ENCODE measurements at places on chromosomes 2 and 18. TPM values are rescaled to one million over a fixed set of nuclear protein-coding genes. Genes with fewer than 3 reads are reported as not detected.
A peak's percentile ranks its signal among the peaks of the same experiment; 100 is the strongest.

DNA sequence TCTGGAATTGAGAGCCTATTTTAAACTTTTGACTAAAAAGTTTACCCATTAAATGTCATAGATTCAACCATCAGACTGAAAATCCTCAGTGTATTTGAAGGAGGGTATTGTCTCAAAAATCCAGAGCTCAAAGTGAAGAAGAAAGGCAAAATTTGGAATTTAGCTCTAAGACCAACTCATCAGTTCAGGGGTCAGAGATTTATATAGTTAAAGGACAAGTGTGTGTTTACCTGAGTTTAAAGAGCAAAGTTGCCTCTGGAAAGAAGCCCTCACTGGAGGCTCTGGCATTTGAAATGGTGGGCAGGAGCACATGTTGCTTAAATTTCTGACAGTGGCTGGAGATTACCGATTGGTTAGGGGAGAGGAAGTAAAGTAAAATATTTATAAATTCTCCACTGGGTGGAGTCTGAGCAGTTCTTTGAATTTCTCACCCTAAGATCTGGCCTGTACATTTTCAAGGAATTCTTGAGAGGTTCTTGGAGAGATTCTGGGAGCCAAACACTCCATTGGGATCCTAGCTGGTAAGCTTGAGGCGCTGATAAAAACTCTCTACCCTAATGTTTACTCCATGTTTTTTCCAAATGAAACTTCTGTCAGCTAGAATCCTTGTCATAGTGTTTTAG is at the start of gene KYNU:
Gene KYNU (plus strand): TSS at position 449 of the 623 bp plus-strand sequence. CDS start 7,704 bp downstream, outside the sequence.
- no peak for DNase-seq

GRCh38 chr2:12440731-12441130 is 276.0 kb upstream of the TRIB2 start:
- DNase-seq: no peak

GRCh38 chr18:36469461-36469860 is 171.9 kb downstream of the FHOD3 start:
- no peak for DNase-seq

DNA sequence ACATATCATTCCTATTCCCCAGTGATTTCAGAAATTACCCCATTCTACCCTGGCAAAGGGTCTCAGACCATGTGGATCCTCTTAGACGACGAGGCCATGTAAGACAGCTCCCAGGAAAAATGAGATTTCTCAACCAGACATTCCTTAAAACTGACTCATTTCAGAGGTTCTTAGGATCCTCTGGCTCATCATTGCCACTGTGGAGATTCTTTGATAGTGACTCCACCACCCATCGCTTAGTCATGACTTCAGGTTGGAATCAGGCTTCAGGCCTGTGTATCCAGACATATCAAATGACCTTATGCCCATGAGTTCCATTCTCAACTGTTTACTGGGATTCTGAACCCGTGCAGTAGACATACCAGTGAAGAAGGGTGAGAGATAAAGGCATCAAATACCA is 245.6 kb upstream of the TCF4 start:
- no peak for DNase-seq

DNA sequence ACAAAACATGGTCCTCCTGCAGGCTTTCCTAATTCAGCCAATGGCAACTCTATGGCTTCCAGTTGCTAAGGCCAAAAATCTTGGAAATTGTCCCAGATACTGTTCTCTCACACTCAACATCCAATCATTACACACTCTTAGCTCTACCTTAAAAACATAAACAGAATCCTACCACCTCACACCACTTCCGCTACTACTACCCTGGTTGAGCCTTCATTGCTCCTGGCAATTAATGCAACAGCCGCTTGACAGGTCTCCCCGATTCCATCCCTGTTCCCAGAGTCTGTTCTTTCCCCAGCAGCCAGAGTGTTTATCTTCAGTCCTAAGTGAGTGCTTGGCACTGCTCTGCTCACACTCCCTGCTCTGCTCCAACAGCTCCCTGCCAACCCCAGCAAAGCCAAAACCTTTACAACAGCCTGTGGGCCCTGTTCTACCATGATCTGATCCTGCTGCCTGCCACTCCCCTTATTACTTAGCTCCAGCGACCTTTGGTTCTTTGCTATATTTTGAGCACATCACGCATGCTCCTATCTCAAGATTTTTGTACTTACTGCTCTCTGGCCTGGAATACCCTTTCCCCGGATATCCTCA is 67.5 kb upstream of the AMMECR1L start:
- DNase-seq: peak; percentile 73

DNA sequence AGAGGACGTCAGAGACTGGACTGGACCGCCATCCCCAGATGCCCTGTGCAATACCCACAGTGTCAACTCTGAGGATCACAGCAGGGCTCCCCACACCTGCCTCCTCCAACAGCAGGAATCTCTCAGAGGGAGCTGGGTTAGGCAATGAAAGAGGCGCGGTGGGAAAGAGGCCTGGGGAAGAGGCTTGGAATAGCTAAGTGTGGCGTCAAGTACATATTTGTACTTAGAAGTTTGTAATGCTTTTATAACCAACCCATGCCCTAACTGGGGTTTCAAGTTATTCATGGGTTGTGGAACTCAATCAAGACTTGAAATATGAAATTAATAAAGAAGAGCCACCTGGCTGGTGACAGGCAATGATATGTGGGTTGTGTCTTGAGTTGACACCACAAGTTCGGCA is 28.7 kb downstream of the CYP26B1 start:
- DNase-seq: no peak

DNA sequence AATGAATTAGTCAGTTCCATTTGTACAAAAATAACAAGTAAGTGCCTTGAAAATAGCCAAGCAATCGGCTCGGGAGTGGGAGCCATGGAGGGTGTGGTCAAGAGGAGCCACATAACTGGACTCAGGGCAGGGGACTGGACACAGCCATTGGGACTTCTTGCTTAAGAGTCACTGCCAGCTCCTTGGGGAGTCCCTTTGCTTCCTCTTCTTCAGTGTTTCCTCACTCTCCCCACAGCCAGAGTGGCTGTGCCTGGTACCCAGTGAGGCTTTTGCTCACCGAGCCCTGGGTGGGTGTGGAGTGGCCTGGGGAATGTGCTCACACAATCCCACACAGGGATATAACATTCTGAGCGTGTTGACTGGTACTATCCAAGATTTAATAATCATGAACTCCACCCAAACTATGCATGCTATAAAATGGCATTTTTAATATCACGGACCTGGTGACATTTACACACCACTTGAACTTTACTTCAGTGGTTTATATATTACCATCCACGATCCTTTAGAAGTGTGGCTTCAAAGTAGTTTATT is 94.6 kb downstream of the PTGR3 start:
- DNase-seq: no peak

DNA sequence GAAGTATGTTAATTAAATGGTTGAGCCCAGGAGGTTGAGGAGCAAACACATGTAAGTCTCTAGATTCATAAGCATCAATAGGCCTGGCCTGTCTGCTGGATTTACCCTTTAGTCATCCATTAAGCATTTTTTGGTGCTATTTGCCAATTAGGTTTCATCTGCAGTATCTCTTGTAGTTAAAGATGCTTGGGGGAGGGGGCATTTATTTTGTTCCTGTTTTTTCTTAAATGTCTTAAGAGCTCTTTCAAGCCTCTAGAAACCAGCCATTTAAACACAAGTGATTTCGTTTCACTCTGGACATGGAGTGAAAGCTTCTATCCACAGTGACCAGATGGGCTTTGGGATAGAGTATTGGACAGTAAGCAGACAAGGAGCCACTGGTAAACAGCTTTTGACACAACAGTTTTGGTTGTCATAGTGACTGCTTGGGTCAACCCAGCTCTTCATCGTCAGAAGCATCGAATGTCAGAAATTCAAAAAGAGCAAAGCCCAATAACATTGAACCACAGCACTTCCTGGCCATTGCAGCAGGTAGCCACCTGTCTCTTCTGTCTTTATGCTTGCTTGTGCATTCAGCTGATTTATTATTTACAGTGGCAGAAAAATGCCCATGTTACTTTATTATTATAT is 4.9 kb downstream of the QPCT start:
- DNase-seq: no peak

GRCh38 chr2:181844551-181845290 is 46.8 kb upstream of the ITPRID2 start:
- DNase-seq: no peak

- no peak for DNase-seq
Observed at GRCh38 chr2:95264624-95265023, 9.6 kb upstream of the PROM2 start.

DNA sequence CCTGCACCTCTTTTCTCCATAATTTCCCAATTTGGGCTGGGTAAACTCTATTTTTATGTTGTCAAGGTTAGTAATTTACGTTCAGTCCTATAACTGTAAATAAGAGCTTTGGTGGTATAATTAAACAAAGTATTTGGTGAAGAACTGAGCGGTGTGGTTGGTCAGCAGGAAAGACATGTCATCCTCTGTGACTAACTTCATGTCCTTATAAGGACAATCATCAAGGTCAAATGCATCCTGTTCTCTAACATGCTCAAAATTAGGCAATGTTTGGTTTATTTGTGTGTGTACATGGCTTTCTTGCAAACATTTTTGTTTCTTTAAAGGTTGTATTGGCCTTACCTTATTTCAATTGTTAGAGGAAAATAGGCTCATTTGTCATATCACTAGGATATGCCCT is 121.5 kb upstream of the NABP1 start:
- DNase-seq: no peak

GRCh38 chr2:55949211-55949610 is 25.6 kb upstream of the EFEMP1 start:
- no peak for DNase-seq

DNA sequence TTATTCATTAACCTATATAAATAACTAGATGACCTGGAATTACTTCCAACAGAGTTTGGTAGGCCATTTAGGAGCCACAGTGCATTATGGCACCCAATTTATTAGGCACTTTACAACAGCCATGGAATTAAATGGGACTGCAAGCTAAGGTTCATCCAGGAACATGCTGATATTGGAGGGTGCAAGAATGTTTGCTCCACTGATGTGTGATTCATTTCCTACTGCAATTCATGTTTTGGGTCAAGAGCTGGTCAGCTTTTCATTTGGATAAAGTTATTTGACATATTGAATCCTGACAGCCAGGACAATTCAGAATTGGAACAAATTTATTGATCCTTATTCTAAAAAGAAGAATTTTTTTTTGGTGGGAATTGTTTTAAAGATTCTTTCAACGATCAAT is 11.8 kb upstream of the LYPD1 start:
- no peak for DNase-seq

GRCh38 chr2:223475901-223476300 is 126.3 kb downstream of the SCG2 start:
- no peak for DNase-seq

GRCh38 chr18:58212274-58212673 is 168.2 kb downstream of the NEDD4L start:
- DNase-seq: no peak

DNA sequence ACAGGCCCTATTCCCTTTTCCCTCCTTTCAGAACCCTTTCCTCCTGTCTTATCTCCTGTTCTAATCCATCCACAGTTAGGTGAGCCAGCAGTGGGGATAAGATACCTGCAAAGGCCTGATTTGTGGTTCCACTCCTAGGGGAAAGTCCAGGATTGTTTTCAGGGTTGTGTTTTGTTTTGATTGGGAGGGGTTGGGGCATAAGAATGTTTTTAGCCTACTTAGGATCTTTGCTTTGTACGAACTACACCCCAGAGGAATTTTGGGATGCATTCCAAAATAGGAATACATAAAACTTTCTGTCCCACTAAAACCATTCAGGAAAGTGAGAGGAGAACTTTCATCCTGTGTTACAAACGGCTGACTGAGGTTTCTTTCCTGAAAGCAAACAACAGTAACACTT is 150.8 kb upstream of the PGAP1 start:
- no peak for DNase-seq

DNA sequence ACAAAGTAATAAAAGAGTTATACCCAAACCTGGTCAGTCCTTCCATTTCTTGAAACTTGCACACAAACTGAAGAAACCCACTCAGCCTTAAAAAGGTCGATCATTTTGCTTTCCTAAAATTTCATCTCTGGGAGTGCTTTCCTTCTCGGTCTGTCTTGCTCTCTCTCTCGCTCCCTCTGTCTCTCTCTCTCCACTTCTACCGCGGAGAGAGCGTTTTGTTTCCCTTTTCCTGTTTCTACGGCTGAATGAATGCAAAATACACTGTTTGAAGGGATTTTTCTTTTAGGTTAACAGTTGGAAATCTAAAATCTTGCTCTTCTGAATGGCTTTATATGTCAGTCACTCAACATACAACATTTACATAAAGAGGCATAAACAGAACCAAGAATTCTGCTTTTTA is 424.2 kb downstream of the TGIF1 start:
- DNase-seq: no peak

DNA sequence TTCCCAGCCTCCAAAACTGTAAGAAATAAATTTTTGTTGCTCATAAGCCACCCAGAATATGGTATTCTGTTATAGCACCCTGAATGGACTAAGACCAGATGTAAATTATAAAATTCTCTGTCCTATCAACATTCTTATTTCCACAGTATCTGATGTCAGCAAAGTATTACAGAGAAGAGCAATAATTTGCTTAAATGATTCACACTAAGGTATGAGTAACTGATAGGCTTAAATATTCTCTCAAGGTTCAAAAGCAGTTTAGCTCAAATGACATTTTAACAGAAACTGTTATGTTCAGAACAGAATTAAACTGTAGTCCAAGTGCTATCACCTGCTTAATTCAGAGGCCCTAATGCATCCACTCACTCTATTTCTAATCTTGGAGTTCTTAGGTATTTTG is 12.8 kb downstream of the SESTD1 start:
- DNase-seq: no peak

DNA sequence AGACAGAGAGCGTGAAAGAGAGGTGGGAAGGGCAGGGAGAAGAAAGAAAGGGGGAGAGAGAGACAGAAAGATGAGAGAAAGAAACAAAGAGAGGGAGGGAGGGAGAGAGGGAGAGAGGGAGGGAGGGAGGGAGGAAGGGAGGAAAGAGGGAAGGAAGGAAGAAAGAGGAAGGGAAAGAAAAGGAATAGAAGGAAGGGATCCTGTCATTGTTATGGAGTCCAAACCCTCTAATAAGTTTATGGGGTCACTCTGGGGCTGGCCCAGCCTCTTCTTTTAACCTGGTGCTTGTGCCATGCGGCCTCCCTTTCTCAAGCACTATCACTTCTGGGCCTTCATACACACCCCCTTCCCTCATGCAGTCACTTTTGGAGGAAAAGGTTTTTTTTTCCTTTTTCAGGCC is 58.5 kb downstream of the FAM161A start:
- no peak for DNase-seq

GRCh38 chr2:168035458-168035857 is 211.9 kb downstream of the STK39 start:
- DNase-seq: no peak

DNA sequence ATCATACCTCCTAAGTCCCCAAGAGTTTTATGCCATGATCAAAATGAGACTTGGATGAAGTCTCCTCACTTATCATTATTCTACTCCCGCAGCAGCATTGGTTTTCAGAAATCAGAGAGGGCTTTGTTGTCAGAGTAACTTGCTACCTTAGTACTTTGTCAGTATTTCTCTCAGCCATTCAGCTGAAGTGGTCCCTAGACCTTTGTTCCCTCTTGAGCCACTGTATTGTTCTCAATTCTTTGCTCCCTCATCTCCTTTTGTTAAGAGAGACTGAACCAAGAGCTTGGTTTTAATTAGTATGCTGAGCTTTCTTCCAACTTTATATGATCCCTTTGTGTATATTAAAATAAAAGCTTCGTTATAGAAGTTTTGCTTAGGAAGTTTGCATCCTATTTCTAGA is 133.4 kb downstream of the DOCK10 start:
- no peak for DNase-seq

SGPP2 gene
- total RNA-seq: 19.0 TPM

DTNA gene
- 153 TPM for total RNA-seq

DSEL gene
- total RNA-seq: 2.1 TPM

MC2R gene
- not detected for total RNA-seq

ESPNL gene
- not detected for total RNA-seq

MAT2A gene
- total RNA-seq: 118 TPM

NDC80 gene
- 0.54 TPM for total RNA-seq

REG3A gene
- not detected for total RNA-seq

NUP35 gene
- 8.0 TPM for total RNA-seq
